ENCODE measurements at places on chromosomes 16 and 17. TPM values are rescaled to one million over a fixed set of nuclear protein-coding genes. Genes with fewer than 3 reads are reported as not detected.

PHF23 gene
- total RNA-seq = 75.2 TPM

MYO15A gene
- total RNA-seq = 1.3 TPM

GRCh38 chr16:80158766-80159165 lies 382.0 kb upstream of the DYNLRB2 start:
- no peaks in the 10 kb centered on the region for H3K36me3 ChIP-seq
- no peak overlapping the region for H3K27ac ChIP-seq
- no peak for DNase-seq
- no peak overlapping the region for H3K4me3 ChIP-seq
- H3K4me1 ChIP-seq = peaks cover 2% of the 10 kb centered on the region

GRCh38 chr17:42429726-42430447 lies 6.8 kb upstream of the CAVIN1 start:
- H3K27ac ChIP-seq = no peak overlapping the region
- no peak overlapping the region for H3K4me3 ChIP-seq
- no peaks in the 10 kb centered on the region for H3K36me3 ChIP-seq
- H3K4me1 ChIP-seq = peaks cover 16% of the 10 kb centered on the region

DNA sequence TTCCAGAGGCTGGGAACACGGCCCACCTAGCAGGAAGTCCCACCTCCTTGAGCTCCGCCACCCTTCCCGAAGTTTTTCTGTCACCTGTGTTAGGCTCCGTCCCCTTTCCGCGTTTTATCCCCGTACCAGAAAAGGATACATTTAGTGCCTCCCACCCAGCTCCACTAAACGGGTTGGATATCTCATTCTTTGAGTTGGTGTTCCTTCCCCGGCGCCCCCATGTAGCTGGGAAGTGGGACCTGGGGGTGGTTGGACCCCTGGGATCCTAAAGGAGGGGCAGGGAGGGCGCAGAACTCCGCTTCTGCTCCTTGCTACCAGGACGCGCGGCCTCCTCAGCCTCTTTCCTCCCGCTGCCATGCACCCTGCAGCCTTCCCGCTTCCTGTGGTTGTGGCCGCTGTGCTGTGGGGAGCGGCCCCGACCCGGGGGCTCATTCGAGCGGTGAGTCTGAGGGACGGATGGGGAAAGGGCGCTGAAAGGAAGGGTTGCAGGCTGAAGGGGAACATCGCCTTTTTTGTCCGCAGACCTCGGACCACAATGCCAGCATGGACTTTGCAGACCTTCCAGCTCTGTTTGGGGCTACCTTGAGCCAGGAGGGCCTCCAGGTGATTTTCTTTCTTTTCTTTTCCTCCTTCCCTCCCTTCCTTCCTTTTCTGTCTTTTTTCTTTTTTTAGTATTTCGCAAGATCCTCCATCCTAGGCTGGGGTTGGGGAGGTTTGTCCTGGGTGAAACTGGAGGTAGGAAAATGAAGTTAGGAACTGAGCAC lies 669 bp downstream of the RNF167 start:
- peak overlapping the region; percentile 96 for H3K4me3 ChIP-seq
- H3K36me3 ChIP-seq = peaks cover 21% of the 10 kb centered on the region
- H3K27me3 ChIP-seq = peaks cover 11% of the 10 kb centered on the region
- H3K27ac ChIP-seq = peak overlapping the region; percentile 99

GRCh38 chr17:77826132-77826873 lies 132.2 kb upstream of the TNRC6C start:
- no peaks in the 10 kb centered on the region for H3K27me3 ChIP-seq
- no peak for DNase-seq
- no peak overlapping the region for H3K27ac ChIP-seq
- H3K36me3 ChIP-seq = no peaks in the 10 kb centered on the region
- H3K4me1 ChIP-seq = peaks cover 47% of the 10 kb centered on the region
- no peak overlapping the region for H3K4me3 ChIP-seq

GRCh38 chr16:83799336-83799735 lies 8.4 kb upstream of the HSBP1 start:
- DNase-seq = no peak
- H3K27ac ChIP-seq = no peak overlapping the region
- H3K4me3 ChIP-seq = no peak overlapping the region
- H3K36me3 ChIP-seq = no peaks in the 10 kb centered on the region

GRCh38 chr16:79347277-79347676 lies 253.3 kb downstream of the MAF start:
- DNase-seq = no peak
- H3K36me3 ChIP-seq = no peaks in the 10 kb centered on the region
- no peak overlapping the region for H3K27ac ChIP-seq

All from neural crest cell (in vitro differentiated cells).